ENCODE measurements at places on chromosomes 2 and 18. TPM values are rescaled to one million over a fixed set of nuclear protein-coding genes. Genes with fewer than 3 reads are reported as not detected.

ARHGEF4 gene
- 6.9 TPM for total RNA-seq

GRP gene
- total RNA-seq = not detected

MARCO gene
- 29.2 TPM for total RNA-seq

DNA sequence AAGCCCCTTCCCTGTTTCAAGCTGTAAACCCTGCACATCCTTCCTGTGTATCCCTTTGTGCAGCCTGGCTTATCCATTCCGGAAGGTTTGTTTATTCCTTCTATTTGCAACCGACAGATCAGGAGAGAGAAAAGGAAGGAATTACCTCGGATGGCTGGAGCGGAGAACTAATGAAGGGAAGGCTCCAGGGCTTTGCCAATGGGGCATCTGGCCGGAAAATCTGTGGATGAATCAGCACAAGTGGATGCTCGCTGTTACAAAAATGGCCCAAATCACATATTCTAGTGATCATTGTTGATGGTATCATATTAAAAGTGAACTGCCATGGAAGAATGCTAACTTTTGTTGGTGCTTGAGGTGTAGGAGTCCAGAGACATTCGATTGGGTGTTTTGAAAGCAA lies 97.1 kb downstream of the AQP4 start:
- DNase-seq = no peak

- no peak for DNase-seq
These were observed 177.0 kb upstream of the CCDC68 start for GRCh38 chr18:55136258-55136657.

GRCh38 chr18:13007248-13007560 lies 16.0 kb downstream of the CEP192 start:
- no peak for DNase-seq

DUSP11 gene
- 22.1 TPM for total RNA-seq
